Stimulated activated CD4-positive, alpha-beta T cell treated with anti-CD3 and anti-CD28 coated beads, TNF-alpha, amount 100 ng/mL, for 48 hours (primary cell): ENCODE measurements at places on chromosomes 1 and 21.

- DNase-seq: no peak
Observed at GRCh38 chr1:235843461-235843961, 23.2 kb downstream of the LYST start.

- DNase-seq: no peak
Observed at GRCh38 chr1:25614501-25615171, 2.0 kb upstream of the MAN1C1 start.

- DNase-seq: peak; percentile 76
Observed at GRCh38 chr21:45542242-45542666, at the start of gene SLC19A1. Gene SLC19A1 (minus strand): TSS chr21:45542440. CDS start chr21:45537959, 4,481 bp downstream.

DNA sequence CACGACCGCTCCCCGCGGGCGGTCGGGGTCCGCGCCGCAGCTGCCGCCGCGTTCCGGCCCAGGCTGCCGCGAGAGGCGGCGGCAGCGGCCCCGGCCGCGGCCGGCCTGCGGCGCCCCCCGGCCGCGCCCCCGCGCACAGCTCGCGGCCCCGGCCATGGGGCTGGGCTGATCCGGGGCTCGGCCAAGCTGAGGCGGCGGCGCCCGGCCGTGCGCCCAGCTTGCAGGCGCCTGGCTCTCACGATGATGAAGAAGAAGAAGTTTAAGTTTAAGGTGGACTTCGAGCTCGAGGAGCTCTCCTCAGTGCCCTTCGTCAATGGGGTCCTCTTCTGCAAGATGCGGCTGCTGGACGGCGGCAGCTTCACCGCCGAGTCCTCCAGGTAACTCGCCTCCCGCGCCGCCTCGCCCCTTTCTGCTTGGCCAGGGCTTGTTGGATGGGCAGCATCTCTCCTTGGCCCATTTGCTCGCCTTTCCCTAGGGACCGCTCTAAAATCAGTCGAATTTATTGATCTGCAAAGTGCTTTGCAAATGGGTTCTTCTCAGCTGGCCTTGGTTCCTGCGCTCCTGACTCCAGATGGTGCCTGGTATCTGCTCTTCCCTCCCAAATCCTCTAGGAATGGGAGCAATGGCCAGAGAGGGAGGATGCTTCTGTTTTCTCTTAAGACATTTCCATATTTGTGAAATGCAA lies 431 bp downstream of the EEIG2 start:
- no peak for DNase-seq
